ENCODE measurements at places on chromosomes 11 and 22.

DNA sequence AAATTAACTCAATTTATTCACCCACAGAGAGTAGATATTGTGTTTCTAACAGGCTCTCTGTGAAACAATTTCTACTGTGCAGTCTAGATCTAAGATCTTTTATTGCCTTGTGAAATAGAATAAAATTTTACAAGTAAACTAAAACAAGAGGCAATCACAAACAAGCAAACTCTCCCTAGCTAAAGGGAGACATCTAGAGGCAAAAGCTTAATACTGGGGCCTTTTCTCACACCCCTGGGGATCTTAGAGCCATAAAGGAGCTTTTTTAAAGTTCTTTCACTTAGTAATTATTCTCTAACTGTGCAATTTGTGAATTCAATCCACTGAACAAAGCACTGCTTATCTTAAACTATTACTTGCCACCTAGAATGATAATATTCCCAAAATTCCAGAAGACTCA is 19.7 kb downstream of the ALG9 start:
- no peak for DNase-seq

DNA sequence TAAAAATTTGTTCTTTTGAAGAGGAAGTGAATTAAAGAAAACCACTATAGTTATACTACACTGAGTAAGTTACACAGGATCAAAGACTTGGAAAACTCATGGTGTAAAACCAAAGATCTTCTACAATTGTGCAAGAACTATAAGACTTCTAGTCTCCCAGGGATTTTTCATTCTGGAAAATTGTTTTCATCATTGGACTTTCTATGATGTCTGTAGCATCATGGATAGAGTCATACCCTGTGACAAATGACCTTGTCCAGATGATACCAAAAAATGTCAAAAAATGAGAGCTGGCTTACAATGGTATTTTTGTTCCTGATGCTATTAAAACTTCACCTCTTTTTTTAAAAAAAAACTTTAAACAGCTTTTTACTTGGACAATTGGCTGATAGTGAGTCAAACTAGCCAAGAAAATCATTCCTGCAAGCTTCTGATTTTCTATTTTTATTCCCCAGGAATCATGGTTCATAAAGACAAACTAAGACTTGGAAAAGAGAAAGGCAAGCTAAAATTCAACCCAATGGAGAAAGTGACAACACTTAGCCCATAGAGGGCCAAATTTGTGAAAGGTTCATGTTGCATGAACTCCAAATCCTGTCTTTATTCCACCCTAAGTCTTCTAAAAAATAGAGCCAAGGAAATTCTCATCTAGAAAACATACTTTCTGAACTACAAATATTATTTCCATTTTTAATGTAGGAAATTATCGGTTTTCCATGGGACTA is 30.7 kb downstream of the ME3 start:
- no peak for DNase-seq

GRCh38 chr11:74248469-74248868 is 63.0 kb downstream of the P4HA3 start:
- DNase-seq: no peak

- no peak for DNase-seq
Observed at GRCh38 chr11:133015457-133015856, 516.8 kb downstream of the OPCML start.
